ENCODE measurements at places on chromosomes 5 and 9. TPM values are rescaled to one million over a fixed set of nuclear protein-coding genes. Genes with fewer than 3 reads are reported as not detected.

DNA sequence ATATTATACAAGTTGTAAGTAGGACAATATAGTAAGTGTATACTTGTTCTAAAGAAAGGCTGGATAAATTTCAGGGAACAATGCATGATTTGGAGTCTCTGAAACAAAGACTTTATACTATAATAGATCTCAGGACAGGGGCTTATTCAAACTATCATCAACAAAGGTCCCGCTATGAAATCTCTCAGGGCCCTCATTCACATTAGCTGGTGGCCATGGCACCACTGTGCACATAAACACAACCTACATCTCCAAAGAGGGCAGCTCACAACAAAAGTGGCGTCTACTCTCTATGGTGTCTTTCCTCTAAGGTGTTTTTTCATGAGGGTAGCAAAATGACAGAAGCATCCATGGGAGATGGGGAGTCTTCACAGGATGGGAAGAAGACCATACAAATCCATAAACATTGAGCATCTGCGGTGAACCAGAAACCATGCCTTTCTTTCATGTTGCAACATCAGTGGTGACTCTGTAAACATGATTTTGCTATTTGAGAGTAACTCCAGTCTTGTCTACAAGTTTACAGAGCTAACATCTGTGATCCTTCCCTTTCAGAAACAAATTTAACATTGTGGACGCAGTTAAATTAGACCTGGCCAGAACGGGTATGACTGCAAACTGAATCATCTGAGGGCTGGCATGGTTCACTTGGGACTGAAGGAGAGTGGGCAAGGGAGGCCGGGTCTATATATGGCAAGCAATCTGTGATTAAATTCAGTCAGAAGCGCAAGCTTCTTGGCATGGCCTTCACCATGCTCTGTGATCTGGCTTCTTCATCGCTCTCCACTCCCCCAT lies 5.5 kb downstream of the TTLL11 start:
- no peak for DNase-seq

- DNase-seq: no peak
Observed at GRCh38 chr5:36619012-36619635, 12.7 kb downstream of the SLC1A3 start.

DNA sequence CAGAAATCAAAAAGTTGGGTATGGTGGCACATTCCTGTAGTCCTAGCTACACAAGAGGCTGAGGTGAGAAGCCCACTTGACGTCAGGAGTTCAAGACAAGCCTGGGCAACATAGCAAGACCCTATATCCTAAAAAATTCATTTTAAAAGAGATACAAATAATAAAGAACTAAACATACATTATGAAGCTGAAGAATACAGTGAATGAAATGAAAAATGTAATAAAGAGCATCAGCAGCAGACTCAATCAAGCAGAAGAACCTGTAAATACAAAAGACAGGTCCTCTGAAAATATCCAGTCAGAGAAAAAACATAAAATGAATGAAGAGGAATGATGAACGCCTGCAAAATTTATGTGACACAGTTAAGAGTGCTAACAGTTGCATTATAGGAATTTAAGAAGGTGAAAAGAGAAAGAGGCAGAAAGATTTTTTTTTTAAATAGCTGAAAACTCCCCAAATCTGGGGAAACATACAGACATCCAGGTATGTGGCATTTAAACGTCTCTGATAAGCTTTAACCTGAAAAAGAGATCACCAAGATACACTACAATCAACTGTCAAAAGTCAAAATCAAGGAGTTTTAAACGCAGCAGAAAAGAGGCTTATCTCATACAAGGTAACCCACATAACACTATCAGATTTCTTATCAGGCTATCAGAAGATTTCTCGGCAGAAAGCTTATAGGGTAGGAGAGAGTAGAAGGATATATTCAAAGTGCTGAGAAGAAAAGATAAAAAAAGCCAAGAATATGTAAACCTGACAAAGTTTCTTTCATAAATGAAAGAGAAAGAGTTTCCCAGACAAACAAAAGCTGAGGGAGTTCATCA lies 57.6 kb downstream of the PRRC1 start:
- no peak for DNase-seq

DNA sequence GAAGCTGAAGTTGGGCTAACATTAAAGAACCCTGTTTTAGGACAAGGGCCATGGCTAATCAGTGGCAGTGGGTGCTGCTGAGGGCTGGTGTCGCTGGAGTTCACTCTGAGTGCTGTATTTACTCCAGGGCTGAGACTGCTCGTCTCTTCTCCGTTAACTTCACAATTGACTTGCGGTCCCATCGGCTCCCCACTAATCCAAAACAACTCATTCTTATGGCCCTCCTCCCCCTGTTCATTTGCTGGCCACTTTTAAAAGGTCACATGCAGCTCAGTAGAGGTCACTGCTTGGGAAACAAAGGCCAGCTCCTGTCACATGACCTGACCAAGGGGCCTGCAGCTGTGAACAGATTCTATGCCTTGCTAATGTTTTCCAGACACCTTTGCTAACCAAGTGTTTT lies 38.4 kb downstream of the PTCH1 start:
- no peak for DNase-seq

DNA sequence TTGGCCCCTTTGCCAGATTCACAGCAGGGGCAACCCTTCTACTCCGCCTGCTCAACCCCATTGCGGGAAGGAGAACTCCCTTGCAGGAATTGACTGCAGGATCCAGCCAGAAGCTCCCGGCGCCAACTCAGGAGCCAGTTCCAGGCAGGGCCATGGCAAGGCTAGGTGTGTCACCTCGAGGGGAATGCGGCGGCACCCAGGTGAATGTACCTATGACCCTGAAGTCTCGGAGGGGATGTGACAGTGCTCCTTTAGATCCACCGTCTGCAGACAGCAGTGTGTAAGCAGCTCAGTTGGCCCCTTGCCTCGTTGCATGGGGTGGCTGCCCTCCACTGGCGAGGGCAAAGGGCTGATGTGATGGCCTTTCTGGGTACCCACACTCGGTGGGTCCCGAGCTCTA lies 606.6 kb downstream of the ELAVL2 start:
- no peak for DNase-seq

The SUSD3 gene
- not detected for polyA plus RNA-seq

GRCh38 chr5:103674739-103675138 lies 112.2 kb upstream of the NUDT12 start:
- DNase-seq: no peak

- DNase-seq: no peak
Observed at GRCh38 chr9:109629615-109630014, 131.5 kb upstream of the PTPN3 start.

- DNase-seq: no peak
Observed at GRCh38 chr9:100394816-100395215, 32.1 kb upstream of the MSANTD3 start.

All from small intestine (tissue), 16 donors.